Activated naive CD8-positive, alpha-beta T cell treated with anti-CD3 and anti-CD28 coated beads, Interleukin-2, amount 50 U/mL, for 16 hours (primary cell): ENCODE measurements at places on chromosomes 1 and 21.

DNA sequence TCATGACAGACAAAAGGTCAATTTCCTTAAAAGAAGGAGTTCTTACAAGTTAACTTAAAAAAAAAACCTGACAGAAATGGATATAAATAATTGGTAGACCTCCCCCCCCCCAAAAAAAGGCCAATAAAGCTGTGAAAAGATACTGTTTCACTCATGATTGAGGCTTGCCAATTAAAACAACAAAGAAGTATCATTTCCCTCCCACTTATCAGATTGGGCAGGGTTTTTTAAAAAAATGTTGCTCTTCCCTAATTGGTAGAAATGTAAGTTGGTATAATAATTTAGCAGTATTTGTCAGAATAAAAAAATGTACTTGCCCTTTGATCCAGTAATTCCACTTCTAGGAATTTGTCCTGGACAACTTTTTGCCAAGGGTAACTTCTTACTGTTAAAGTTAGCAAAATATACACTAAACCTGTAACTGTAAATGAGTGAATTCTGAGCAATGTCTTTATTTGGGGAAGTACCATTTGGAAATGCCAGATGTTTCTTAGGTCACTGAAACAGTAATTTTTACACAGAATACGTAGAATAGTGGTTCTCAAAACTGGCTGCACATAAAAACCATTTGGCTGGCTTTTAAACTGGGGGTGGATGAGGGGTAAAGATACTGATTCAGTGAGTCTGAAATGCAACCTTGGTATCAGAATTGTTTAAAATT is 17.5 kb downstream of the RNF2 start:
- no peak for DNase-seq

- DNase-seq, result no peak
Observed at GRCh38 chr1:40451238-40451585, 936 bp downstream of the ZFP69B start.

GRCh38 chr21:37058261-37058660 is 14.6 kb downstream of the PIGP start:
- DNase-seq, result no peak

DNA sequence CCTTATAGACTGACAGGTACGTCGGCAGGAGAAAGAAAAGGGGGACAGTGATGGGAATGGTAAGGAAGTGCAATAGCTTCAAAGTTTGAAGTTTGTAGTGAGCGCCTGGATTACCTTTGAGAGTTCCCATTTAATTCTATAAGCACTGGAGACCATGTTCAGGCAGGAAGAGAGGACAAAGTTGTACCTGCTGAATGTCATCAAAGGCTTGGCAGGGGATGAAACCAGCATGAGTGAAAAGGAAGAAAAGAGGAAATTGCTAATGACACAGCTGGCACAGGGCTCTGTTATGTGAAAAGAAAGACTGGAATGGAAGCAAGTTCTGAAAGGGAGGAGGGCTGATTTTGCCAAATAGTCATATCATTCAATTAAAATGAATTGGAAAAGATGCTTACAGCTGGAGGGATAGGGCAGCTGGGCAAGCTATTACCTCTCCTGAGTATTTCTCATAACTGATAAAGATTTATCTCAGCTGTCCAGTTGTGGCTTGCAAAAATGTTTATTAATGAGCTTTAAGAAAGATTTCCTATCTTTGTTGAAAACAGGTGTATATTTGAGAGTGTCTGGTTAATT is 109.2 kb downstream of the HMCN1 start:
- no peak for DNase-seq

GRCh38 chr1:182431278-182431677 is 18.7 kb upstream of the RGSL1 start:
- no peak for DNase-seq

DNA sequence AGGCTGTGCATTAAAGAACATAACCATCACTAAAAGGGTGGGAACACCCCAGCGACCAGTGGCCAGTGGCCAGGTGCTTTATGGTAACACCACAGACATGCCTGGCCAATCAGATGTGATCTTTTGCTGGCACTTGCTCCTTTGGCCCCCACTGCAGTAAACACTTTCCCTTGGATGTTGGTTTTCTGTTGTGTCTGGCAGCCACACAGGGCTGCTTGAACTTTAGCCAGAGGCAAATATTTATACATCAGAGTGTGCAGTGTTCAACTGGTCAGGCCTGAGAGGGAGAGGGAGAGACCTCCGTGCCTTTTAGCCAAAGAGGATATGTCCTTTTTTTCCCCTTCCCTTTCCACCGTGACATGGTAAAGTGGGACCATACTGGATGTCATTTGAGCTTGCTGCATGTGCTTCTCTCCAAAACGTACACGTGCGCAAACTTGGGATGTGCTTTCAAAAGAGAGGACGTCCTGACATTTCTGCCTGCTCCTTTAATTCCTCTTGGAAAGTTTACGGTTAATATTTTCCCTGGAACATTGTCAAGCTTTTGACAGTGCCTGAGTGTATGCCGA is 101.2 kb downstream of the NFIA start:
- no peak for DNase-seq

- no peak for DNase-seq
Observed at GRCh38 chr1:21783679-21784603, 992 bp upstream of the USP48 start.

DNA sequence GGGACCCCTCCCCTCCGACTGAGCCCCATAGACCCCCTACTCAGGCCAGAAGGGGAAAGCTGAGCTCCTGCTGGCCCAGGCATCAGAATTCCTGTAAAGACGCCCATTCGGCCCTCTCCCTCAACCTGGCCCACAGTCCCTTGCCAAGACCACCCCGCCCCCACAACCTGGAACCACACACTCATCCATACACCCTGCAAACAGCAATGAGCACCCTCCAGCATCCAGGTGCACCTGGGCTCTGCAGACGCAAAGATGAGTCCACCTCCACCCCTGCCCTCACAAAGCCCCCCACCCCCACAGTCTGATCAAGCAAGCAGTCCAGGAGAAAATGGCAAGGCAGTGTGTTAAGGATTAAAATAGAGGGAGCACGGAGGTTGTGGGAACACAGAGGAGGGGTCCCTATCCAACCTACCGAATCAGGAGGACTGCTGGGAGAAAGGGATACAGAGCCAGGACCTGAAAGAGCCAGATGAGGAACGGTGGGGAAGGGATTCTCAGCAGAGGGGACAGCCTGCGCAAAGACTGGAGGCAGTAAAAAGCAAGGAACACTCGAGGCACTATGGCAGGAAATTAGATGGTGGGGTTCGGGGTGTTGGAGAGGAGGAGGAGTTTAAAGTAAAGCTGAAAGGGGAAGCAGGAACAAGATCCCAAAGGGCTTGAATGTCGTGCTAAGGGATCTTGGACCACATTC is 67.3 kb upstream of the LAPTM5 start:
- no peak for DNase-seq

DNA sequence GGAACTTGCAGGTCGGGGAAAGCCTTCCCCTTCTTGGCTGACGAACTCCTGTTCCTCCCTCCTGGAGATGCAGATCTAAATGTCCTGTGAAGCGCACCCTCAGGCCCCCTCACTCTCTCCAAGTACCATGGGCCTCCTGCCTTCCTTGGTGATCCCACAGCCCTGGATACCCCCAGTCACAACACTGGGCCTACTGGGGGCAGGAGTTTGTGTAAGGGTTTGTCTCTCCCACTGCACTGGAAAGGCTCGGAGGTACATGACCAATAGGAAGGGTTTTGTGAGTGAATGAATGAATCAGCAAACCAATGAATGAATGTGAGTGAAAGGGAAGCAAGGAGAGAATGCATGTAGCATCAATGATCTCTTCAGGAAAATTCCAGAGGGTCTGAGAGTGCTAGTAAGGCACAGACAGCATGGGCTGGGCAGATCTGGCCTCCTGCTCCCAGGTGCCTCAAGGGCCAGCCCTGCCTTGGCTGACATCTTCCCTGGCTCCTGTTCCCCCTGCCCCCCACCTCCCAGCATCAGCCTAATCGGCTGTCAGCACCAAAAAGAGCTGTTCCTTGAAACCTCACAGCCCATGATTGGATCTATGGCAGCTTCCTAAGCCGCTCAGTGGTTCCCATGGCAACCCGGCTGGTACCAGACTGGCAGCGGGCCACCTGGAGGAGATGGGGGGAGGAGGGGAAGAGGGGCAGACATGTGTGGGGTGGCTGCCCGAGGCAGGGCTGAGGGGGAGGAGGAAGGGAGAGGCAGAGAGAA is 95.8 kb downstream of the VWA5B1 start:
- DNase-seq, result no peak

DNA sequence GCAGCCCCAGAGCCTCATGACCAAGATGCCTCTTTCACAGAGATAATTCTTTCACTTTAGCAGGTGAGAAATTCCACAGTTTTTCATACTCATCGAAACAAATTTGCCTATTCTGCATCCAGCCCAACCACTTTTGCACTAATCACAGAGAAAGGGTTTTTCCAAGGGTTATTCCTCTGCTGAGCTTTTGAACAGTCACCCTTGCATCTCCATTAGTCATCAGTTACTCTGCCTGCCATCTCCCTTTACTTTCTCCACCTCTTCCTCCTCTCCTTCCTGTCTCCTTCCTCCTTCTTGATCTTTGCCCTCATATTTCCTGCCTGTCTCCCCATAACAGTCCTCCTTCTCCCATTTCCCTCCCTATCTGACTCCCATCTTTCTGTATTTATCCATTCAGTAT is 43.9 kb downstream of the FH start:
- no peak for DNase-seq

GRCh38 chr1:104092698-104093097 is 343.0 kb downstream of the AMY1C start:
- no peak for DNase-seq

- no peak for DNase-seq
Observed at GRCh38 chr1:114209971-114210370, 56.3 kb upstream of the SYT6 start.

DNA sequence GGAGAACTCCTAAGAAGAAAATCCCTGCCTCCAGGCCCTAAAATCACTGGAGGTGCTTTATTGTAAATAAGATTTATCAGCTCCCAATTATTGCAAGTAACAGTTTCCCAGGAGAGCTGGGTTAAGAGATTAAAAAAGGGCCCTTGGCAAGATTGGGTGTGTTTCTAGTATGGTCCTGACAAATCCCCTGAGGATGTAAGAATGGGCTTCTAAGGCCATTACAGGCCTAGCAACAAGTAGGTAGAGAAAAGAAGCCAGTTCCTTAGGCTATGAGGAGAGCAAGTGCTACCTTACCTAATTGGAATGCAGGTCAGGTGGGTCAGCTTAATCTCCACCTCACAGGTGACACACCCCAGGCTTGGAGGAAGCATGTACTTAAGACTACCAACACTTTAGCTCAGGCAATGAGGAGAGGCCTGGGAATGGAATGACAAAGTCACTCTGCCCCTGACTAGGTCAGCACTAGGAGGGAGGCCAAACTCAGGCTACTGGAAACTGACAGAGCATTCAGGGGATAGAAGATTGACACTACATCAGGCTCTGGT is 6.8 kb upstream of the OTUD7B start:
- no peak for DNase-seq

GRCh38 chr1:96703186-96703585 is 18.4 kb upstream of the PTBP2 start:
- DNase-seq, result no peak

- no peak for DNase-seq
Observed at GRCh38 chr1:201888282-201889089, at the start of gene SHISA4. TSS of gene SHISA4 (plus strand) at chr1:201888898. CDS start at chr1:201888995, 97 bp downstream.

GRCh38 chr21:17688912-17689874 is 76.5 kb upstream of the BTG3 start:
- DNase-seq, result peak; percentile 19

DNA sequence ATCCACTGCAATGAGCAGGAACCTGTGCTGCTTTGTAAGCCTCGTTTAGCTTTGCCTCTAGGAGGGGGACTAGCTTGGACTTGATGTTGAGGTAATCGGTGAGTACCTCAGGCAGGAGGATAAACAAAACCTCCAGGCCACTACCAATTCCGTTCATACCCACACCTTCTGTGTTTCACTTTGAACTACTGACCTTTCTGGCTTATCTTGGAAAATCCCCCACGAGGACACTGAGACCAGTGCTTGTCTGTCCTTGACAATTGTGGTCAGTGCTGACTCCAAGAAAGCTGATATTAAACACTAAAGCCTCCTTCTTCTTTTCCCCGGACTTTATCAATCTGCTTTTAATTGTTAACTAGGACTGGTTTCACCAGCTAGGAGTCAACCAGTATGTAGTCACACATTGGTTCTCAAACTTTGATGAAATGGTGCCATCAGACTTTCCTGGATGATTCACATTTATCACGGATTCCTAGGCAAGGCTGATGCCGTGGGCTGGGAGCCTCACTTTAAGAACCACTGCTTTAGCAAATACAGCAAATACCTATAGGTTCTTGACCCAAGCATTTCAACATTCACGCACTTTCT is 52.7 kb downstream of the TGFB2 start:
- DNase-seq, result no peak

DNA sequence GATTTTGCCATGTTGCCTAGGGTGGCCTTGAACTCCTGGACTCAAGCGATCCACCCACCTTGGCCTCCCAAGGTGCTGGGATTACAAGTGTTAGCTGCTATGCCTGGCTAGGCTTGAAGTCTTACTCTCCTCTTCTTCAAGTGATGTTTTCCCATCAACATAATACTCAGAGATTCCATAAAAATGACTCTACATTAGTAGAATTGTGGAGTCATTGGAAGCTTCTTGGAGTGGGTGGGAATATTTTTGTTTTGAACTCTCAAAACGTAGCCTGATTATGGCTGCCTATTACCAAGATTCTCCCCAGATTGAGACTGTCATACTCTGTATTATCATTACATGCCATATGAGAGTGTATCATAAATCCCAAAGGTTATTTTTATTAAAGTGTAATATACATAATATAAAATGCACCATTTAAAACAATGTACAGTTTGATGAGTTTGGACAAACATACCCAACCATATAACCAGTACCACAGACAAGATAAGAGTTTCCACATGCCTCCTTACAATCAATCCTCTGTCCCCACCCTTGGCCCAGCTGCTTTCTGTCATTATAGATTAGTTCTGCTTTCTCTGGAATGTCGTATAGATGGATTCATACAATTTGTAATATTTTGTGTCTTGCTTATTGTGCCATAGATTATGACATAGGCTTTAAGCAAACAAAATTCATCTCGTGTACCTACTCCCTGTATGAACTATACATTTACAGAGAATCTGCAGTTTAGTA is 8.0 kb upstream of the DNM3 start:
- no peak for DNase-seq

- DNase-seq, result no peak
Observed at GRCh38 chr1:94590203-94591137, 48.9 kb upstream of the F3 start.

DNA sequence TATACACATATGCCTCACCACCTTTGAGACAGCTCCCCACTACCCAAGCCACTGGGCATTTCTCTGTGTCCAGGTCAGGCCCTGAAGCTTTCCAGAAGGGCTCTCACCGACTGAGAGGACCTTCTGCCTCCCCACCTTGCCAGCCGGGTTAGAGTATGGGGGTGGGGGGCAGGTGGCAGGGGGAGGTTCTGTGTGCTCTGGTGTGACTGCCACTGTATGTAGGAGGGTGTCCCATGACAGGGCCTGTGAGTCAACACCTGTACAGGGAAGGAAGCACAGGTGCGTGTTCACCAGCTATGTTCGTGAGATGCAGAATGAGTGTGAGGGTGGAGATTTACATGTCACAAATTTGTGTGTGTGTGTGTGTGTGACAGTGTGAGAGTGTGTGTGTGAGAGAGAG is 7.0 kb downstream of the AHDC1 start:
- no peak for DNase-seq
